ENCODE measurements at places on chromosomes 2 and 18.

DNA sequence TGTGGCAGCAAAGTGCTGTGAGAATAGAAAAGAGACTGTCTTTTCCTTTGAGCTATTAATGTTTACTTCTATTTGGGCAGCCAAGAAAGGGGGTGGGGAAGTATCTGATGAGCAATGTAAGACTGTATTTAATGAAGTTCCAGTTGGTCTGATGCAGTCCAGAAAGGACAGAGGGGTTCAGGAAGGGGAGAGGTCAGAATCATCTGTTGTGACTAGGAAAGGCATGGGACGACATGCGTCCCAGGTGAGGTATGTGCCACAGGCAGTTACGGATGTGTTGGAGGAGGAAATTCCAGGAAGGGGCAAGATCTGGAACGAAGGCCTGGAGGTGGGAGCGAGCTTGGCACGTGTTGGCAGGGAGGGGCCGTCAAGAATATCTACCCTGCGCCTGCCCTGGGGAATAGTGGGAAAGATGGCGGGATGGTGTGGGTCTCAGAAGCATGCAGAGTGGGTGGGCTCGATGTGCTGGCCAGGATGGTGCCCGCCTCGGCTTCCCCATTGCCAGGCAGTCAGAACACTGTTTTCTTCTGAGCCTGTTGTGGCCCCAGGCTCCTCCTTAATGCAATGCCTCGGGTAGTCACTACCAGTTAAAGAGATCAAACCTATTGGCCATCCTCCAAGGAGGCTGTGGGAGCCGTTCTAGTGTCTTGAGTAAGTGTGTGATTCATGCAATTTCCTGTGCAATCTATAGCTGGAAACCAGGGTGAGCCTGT lies 57.8 kb upstream of the TXNDC2 start:
- peak; percentile 60 for DNase-seq

DNA sequence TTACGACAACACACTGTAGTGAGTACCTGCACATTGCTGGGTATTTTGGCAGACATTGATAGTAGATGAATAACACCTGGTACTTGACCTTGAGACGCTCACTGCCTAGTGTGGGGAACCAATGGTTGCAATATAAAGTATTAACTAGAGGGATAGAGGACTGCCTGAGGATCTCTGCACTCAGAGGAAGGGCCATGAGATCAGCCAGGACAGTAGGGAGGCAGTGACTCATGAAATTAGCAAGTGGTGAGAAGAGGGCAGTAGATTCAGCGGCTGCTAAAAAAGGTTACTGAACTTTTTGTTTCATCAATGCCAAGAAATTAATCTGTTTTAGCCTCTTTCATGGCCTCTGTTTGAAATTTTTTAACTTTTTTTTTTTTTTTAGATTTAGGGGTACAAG lies 250.8 kb upstream of the TCF4 start:
- DNase-seq = no peak

DNA sequence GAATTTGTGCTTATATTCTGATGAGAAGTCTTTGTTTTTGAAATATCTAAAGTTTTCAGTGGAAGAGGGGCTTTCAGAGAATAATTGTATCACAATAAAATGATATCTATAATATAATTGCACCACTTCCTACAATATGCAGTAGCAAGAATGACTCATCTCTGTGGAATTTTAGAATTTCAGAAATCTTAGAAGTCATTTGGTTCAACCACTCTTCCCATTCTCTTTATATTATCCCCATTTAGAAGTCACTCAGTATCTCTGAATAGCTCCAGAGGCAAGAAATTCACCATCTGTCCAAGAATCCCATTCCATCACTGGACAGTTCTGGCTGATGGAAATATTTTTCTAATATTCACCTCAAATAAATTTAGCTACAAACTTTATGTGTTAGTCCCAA lies 59.3 kb upstream of the CCDC68 start:
- no peak for DNase-seq

DNA sequence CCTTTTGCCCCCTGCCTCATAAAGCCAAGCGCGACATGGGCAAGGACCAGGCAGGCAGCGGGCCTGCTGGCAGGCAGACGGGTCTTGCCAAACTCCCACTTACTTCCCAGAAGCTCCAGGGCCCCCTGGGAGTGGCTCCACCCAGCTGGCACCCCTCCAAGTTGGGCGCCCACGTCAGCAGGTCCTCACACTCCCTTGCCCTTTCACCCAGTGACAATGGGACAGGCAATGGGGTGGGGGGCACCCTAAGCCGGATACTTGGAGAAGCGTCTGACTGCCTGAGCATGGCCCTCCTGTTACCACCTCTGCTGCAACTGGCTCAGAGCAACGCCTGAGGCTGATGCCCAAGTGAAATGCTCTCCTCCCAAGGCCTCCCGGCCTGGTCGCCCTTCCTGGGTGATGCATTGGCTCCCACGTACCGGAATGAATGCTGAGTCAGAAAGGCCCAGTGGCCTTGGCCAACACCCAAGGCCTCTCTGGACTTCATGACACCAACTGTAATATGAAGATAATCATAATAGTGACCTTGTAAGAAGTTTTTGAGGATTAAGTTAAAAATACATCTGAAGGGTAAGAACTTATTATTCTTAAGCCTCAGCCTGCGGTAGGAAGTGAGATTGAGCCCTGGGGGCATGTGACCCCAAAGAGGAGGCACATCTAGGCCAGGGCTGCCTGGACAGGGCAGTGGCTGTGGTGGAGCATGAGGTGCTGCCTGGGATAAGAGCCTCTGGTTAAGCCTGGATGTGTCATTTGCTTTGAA lies 31.6 kb downstream of the KCNK3 start:
- no peak for DNase-seq

DNA sequence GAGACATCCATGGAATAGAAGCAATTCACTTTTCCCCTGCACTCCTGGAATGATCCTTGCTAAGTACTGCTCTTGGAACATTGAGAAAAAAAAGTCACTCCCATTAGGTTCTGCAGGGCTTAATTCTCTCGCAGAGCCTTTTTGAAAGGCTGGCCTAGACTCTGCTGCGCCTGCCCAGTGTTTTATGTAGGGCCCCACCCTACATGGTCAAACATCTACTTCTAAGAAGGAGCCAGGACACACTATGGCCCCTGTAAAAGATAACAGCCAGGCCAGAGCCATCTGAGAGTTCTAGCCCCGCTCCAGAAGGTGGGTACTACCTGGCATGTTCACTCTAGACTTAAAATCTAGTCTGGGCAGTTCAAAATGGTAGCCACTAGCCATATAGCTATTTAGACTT lies 30.6 kb upstream of the NPAS2 start:
- no peak for DNase-seq

GRCh38 chr2:108279468-108279867 lies 9.2 kb upstream of the SULT1C2 start:
- DNase-seq = no peak

GRCh38 chr2:222872551-222872950 lies 11.7 kb downstream of the ACSL3 start:
- no peak for DNase-seq

GRCh38 chr2:23530909-23531276 lies 145.9 kb downstream of the KLHL29 start:
- DNase-seq = no peak

DNA sequence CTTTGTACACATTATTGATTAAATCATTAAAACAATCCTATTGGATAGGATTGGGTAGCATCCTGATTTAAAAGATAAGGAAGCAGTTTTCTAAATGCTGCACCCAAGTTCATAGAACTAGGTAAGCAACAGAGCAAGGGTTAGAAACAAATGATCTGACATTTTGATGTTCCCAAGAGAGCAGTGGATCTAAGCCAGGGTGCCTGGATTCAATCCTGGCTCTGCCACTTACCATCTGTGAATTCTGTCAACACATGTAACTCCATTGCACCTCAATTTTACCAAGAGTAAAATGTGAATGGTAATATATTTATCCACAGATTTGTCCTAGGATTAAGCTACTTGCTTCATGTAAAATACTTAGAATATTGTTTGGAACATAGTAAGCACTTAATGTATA lies 982.6 kb upstream of the FANCL start:
- no peak for DNase-seq

GRCh38 chr18:74190086-74190485 lies 41.8 kb downstream of the TIMM21 start:
- no peak for DNase-seq

- no peak for DNase-seq
Observed at GRCh38 chr2:60794271-60794863, 38.3 kb downstream of the PAPOLG start.

DNA sequence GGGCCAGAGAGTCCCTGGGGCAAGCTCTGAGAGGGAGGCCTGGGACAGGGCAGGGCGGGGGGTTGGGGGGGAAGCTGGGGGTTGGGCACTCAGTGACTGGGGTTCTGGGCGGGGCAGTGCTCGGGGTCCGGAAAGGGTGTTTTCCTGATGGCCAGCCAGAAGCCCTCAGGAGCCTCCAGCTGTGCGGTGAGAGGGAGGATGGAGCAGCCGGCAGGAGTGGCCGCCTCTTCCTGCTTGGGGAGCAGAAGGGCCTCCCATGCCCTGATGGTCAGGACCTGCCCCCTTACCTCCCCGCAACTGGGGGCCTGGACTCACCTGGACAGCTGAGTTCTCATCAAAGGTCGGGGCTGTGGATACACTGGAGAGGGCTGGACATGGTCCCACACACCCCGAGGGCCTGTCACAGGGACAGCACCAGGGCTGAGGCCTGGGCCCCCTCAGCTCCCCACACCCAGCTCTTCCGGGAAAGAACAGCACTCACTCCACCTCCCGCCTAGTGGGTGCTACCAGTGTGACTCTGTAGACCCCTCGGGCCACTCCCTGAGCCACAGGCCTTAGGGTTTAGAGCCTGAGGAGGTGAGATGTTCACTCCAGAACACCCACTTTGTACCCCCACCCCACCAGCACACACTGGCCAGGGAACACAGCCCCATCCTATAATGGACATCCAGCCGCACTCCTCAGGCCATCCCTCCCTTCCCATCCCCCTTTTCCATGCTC lies 6.7 kb downstream of the SFTPB start:
- DNase-seq = no peak

DNA sequence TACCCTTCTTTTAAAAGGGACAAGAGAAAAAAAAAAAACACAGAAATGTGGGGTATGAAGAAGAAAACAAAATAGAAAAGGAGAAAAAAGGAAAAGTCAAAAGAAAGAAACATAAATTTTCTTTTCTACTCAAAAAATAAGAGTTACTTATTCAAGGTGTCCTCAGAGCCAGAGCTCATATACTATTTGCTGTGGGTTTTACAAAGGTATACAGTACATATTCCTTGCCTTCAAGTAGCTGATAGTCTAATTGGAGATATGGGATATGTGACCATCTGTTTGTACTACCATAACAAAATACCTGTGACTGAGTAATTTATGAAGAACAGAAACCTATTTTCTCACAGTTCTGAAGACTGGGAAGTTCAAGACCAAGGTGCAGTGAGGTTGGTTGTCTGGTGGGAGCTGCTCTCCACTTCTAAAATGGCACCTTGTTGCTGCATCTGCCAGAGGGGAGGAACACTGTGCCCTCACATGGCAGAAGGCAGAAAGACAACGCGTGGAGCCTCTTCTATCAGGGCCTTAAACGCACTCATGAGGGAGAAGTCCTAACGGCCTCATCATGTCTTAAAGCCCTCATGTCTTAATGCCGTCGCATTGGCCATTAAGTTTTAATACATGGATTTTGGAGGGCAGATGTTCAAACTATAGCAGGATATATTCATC lies 33.9 kb downstream of the NBAS start:
- DNase-seq = no peak

- DNase-seq = no peak
Observed at GRCh38 chr2:229154381-229154780, 116.7 kb downstream of the PID1 start.

- DNase-seq = no peak
Observed at GRCh38 chr2:239816576-239817467, 208.3 kb downstream of the NDUFA10 start.

DNA sequence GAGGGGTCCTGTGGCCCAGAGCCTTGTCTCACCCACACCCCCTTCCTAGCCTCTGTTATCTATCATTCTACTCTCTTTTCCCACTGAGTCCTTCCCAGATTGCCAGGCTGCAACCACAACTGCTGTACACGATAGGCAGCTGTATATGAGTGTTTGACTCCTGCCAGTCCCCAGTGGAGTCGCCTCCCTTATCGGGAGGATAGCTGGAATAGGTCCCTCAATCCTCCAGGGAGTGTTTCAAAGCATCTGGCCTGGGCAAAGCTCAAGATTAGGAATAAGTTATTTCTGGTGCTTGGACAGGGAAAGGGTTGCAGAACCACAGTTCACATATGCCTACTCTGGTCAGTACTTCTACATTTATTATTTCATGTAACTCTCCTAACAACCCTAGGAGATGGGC lies 4.8 kb downstream of the MSGN1 start:
- DNase-seq = no peak

GRCh38 chr2:39447266-39448168 lies 10.4 kb upstream of the MAP4K3 start:
- no peak for DNase-seq

DNA sequence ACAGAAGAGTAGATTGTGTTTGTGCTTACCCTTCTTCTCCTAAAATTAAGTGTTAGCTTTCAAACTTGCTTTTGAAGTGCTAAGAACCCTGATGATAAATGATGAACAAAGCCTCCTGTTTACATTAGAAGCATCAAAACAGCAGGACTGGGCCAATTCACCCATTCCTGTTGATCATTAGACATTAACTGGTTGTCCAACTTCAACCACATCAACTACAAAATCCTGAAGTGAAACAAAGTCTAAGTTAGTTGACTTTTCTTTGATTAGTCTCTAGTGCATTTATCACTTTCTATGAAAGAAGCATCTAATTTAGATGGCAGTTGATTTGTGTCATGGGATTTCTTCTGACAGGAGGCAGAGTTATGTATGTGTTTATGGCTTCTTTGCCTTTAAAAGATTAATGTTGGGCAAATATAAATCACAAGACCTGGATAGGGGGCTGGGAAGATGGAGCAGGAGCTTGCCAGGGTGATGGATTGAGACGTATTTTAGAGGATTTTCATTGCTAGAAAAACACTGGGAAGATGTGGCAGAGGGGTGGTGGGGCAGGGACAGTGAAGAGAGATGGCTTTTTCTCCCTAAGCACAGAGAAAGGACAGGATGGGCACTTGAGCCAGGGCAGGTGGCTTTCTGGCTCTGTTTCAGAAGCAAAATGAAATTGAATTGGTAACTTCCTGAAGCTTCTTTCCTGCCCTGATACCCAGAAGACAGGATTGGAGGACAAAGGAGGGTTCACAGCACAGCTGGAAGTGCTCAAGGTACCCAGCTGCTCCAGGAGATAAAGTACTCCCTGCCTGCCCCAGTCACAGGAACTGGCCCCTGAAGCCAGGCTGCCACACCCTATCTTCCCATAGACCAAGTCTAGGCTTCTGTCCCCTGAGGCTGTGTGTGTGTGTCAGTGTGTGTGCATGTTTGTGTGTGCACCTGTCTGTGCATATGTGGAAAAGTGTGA lies 20.5 kb downstream of the GYPC start:
- DNase-seq = no peak

- DNase-seq = no peak
Observed at GRCh38 chr2:65396348-65397026, 35.9 kb downstream of the SPRED2 start.

DNA sequence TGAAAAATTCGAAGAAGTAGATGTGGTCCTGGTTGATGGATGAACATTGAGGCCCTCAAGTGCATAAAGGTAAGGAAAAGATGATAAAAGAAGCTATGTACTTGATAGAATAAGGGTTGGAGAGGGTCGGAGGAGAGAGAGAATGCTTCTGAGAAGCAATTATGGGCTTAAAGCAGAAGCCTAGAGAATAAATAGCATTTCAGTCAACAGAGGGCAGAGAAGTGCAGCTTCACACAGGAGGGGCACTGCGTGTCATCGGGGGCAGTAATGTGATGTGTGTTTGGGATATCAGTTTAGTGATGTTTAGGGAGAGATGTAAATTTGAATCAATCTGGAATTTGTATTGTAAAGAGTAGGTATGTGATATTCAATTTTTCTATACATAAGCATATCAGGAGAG lies 334.5 kb downstream of the PIK3C3 start:
- no peak for DNase-seq
